CD8-positive, alpha-beta T cell (primary cell): ENCODE measurements at places on chromosomes 6 and 20.

GRCh38 chr6:126907996-126908395 is 210.5 kb upstream of the RSPO3 start:
- DNase-seq: no peak

DNA sequence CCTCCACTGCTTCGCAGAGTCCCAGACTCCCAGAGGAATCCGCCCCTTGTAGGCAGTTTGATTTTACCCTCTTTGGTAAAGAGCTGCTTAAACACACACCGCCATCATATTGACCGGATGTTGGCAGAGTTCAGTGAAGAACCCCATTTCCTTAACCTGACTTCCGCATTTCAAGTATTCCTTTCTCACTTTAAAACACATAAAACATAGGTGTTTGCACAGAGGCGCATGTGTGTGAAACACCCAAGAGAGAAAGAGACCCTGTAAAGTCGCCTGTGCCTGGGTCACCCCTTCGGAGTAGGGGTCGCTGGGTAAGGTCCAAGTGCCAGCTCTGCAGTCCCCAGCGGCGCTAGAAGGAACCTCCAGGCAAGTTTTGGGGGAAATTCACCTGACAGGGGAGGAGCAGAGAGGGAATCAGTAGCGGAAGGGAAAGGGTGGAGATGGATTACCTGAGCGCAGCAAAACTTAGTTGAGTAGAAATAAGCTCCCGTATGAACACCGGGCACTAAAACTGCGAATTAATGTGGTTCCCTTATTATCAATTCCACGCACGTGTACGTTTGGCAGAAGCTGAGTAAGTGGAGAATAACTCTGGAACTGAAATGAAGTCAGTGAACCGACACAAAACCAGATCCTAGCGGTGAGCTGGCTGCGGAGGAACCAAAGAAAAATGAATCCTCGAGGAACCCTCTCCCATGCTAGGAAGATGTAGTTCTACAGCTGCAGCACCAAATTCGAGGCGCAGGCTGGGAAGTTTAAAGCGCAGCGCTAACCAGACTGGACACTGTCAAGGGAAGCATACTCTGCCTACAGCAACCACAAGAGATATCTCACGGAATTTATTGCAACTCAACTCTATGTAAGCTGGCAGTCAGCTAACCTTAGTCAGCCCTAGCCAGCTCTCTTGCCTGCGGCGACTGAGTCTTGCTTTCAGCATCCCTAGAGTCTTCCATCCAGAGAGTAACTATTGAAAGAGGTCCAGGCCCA is 3.5 kb upstream of the HTR1B start:
- DNase-seq: peak; percentile 14

DNA sequence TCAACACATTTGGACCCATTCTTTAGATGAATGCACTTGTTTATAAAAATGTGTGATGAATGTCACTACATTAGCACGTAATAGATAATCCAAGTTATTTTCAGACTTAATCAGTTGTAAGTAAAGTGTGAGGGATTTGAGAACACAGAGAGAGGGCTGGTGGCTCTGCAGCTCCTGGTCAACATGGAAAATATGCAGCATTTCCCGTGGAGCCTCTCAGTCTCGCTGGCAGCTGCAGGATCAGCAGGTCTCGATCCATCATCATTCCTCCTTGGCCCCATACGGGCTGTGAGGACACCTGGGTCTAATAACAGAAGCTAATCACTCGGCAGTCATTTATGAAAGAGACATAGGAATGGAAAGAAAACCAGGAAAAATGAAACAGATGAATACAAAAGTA is 390.2 kb downstream of the PRKN start:
- DNase-seq: no peak

GRCh38 chr6:162200945-162201690 is 526.4 kb downstream of the PRKN start:
- no peak for DNase-seq

- no peak for DNase-seq
Observed at GRCh38 chr6:168992446-168993144, 261.1 kb downstream of the THBS2 start.

GRCh38 chr20:13909067-13909466 is 81.3 kb downstream of the SEL1L2 start:
- DNase-seq: no peak

DNA sequence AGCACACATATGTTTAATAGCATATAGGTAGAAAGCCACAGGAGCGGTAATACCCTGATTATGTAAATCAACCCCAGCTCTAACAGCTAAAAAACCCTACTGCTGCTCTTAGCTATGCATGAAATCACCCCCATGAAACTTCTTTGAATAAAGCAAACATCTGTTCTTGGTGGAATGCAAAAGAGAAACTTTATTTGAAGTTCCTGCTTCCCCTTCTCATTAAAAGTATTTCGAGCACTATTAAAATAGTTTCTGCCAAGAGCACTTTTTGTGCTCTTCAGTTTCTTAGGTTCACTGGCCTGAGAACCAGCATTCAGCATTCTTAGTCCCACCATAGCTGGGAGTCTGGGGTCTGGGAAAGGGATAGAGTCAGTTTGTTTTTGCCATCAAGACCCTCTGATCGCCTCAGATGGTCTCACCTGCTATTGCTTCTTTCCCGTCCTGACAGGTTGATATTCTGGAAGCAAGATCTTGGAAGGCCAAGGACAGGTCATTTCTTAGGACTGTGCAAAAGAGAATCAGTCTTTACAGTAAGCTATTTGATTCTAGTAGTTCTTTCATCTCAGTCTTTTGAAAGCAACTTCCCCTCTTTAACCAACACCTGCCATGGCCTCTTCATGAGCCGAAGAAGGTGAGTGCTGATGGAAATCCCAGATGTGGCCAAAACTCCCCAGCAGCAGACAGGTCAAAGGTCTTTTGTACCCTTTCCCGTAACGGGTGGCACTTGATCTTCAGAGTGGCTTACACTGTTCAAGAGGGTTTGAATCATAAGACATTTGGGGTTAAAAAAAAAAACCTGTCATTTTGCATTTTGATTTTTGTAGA is 76.5 kb upstream of the TMEM170B start:
- DNase-seq: no peak

DNA sequence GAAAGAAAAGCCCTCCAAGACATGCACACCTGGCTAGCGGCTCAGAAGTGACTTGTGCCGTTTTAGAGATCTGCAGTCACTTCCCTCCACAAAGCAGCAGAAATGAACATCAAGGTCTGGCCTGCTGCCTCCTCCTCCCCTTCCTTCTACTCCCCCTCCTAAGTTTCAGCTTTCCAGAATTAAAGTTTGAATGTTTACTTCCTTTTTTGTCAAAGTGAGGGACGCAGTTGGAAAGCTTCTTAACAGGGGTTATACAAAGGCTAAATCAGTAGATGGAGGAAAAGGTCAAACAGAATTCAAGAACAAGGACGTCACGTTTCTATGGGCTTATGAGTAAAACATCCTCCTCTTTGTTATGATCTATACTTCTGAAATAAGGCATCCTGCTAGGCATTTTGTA is 227.7 kb downstream of the SLC35F1 start:
- no peak for DNase-seq

DNA sequence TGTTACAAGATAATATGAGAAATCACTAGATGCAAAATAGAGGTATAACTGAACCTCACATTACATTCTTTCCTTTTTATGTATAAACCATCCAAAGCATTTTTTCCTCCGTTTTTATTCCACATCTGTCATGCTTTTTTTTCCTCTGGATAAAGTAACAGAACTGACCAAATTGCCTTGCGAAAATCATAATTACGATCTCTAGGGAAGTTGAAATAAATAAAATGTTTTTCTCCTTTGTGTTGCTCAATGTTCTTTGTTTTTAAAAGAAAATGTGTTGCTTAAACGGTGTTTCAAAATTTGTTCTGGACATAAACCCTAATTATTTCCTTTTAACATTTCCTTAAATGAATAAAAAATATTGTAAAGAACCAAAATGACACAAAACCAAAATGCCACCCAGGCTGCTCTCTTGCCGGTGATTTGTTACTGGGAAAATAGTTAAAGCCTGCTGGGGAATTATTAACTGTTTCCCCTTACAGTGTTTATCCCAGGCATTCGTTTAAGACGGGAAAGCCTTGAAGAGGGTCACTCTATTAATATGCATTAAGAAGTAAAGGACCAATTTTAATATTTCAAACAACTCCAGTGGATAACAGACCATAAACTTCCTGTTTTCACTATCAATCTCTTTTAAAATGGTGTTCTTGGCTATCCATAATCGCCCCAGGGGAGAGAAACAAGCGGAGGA is 1.7 kb upstream of the ADGRB3 start:
- no peak for DNase-seq

- peak; percentile 58 for DNase-seq
Observed at GRCh38 chr6:37021356-37022129, 16.1 kb downstream of the FGD2 start.

DNA sequence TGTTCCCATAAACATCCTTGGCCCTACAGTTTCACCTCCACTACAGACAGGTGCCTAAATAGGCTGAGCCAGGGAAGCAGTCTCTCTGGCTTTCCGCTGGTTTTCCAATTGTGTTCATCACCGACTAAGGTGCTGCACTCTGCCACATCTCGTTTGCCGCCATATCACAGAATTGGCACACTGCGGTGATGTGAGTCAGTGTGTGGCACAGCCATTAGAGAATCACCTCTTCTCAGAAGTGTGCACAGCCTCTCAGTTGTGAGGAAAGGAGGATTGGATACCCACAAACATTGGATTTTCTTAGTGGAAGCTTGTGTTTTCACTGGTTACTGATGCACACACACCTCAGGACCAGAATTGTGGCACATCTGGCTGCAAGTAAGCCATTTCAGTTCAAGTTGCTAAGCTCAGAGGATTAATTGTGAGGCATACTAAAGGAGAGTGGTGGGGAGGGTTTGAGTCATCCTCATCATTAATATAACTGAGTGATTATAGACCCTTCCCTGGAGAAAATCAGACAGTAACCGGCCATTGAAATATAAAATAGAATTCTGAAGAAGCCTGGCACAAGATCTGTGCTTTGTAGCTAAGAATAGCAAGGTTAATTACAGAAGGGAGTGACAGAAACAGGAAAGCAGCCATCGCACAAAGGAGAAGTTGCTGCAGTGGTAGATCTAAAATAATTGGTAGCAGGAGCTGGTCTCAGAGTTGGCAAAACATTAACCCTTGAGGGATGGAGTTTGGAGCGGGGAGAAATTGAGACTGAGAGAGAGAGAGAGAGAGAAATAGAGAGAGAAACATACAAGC is 506.9 kb downstream of the LMBRD1 start:
- DNase-seq: no peak

DNA sequence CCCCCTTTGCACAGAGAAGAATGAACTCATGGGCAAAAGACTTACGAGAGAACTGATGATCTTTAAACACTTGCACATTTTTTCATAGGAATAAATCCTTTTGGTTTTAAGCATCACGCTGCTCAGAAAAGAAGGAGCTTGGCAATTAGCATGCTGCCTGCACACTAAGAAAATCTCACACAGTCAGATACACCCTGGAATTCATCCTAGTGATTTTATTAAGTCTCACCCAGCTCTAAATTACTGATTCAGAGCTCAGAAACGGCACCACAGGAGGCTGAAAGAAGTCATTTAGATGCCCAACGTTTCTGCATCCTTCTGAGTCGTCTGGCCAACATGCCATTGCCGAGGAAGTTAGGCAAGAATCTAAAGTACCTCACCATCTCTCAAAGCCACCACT is 18.0 kb upstream of the NRSN1 start:
- no peak for DNase-seq

DNA sequence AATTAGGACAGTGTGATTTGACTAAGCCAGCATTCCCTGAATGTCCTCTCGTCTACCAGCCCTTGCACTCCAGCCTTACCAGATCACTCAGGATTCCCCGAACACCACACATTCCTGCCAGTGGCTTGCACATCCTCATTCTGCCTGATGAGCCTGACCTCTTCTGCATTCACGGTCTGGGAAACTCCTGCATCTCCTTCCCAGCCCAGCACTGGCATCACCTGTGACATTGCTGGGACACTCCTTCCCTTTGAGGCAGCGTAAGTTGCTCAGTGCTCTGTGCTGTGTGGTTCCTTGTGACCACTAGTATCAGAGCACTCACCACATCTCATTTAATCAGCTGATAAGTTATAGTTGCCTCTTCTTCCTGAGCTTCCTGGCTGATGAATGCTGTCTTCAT is 17.3 kb downstream of the NCOA7 start:
- DNase-seq: no peak

DNA sequence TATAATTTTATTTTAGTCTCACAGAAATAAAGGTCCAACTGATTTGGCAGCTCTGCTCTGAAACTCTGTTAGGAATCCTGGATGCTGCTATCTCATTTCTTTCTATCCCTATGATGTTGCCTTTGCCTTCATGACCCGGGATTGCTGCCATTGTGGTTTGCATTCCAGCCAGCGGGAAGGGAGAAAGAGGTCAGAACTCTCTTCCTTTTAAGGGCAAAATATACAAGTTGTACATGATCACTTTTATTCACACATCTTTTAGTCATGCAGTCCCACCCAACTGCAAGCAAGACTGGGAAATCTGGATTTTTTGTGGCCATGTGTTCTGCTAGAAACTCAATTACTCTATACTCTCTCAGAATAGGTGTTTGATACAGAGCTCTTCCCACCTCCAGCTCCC is 263.1 kb upstream of the ZFP64 start:
- DNase-seq: no peak

- DNase-seq: no peak
Observed at GRCh38 chr6:55379895-55380294, 52.6 kb downstream of the GFRAL start.

- DNase-seq: no peak
Observed at GRCh38 chr6:30732237-30732943, 10.1 kb downstream of the FLOT1 start.

- no peak for DNase-seq
Observed at GRCh38 chr6:53598265-53598907, 53.5 kb upstream of the GCLC start.
